ENCODE measurements at places on chromosomes 7 and 10.

GRCh38 chr10:128859738-128860386 lies 607.2 kb upstream of the MGMT start:
- no peak for DNase-seq

GRCh38 chr10:62225362-62225761 lies 43.3 kb downstream of the RTKN2 start:
- DNase-seq: no peak

DNA sequence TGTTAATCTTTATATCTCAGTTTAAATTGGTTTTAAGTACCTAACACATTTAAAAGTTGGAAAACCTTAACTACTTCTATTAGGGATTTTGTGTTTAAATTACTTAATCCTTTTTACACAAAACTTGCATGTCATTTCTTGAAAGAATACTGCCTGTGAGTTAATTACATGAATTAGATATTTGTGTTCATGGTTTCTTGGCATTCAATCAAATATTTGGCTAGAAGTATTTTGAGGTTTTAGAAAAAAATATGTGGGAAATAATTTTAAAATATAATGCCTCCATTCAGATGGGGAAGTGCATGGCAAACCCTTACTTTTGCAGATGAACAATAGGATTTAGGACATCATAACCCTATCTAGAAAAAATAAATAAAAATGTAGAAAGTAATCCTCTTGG lies 186.5 kb upstream of the SEMA3E start:
- DNase-seq: no peak

GRCh38 chr10:124425227-124425962 lies 6.7 kb upstream of the OAT start:
- DNase-seq: no peak

- DNase-seq: no peak
These were observed 13.2 kb downstream of the TES start for GRCh38 chr7:116223588-116223987.

- DNase-seq: no peak
These were observed 173.1 kb downstream of the ADRA2A start for GRCh38 chr10:111249925-111250324.

DNA sequence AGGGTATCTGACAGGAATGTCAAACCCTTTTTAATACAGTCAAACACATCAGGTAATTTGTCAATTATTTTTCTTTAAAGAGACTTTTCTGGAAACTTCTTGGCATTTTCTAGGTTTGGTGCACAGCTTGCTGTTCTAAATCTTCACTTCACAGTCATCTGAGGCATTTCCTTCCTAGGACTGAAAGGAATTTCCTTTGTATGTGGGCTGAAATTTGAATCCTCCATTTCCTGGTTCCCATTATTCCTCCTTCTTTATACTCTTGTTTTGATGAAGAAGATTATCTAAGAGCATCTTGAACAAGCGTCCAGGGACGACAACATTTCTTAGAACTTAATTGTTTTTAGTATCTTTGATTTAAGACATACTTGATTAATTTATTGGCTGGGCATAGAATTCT lies 24.9 kb downstream of the CALD1 start:
- DNase-seq: no peak

DNA sequence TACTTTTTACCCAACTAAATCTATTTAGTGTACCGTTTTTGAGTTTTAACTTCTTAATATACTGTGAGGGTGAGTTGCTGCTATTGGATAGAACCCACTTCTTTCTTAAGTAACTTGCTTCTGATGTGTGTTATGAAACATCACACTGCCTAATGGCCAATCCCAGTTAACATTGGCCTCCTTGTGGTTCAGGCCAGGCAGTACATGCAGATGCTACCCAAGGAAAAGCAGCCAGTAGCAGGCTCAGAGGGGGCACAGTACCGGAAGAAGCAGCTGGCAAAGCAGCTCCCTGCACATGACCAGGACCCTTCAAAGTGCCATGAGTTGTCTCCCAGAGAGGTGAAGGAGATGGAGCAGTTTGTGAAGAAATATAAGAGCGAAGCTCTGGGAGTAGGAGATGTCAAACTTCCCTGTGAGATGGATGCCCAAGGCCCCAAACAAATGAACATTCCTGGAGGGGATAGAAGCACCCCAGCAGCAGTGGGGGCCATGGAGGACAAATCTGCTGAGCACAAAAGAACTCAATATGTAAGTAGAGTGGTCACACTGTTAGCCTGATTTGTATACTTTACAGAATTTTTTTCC lies 39.7 kb downstream of the TES start:
- DNase-seq: no peak

DNA sequence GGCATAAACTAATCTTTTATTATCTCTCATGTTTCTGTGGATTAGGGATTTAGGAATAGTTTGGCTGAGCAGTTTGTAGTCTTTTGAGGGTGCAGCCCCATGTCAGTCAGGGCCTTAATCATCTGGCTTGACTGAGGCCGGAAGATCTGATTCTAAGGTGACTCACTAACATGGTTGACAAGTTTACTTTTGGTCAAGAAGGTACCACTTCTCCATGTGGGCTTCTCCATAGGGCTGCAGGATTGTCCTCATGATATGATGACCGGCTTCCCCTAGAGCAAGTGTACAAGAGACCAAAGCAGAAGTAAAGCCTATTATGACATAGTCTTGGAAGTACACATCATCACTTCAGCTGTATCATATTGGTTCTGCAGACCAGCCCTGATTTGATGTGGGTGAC lies 45.9 kb upstream of the OIT3 start:
- no peak for DNase-seq

DNA sequence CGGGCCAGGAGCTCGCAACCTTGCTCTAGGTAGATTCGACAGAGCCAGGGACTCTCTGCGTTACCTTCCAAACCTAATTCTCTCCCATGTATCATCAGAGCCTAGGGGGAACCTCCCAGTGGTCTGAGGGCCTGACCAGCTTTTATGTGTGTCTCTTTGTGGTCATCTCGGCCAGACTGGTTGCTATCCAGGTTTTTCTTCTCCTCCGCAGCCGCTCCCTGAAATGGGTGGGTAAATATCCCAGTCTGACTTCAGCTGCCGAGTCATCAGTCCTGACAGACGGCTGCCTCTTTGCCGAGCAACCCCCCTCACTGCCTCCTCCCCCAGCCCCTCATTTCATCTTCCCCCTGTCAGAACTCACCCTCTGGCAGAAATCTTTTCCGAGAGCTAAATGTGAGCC lies 578.1 kb downstream of the LRMDA start:
- DNase-seq: no peak

- no peak for DNase-seq
These were observed 27.3 kb upstream of the KNDC1 start for GRCh38 chr10:133132473-133133291.

Data from stimulated activated CD4-positive, alpha-beta T cell treated with anti-CD3 and anti-CD28 coated beads, Interleukin-12 subunit alpha, Interleukin-12 subunit beta, amount 100 ng/mL, for 4 hours (primary cell).